ENCODE measurements at places on chromosomes 13 and 19.

- no peak for DNase-seq
Measured at GRCh38 chr13:107512551-107512950, 702.8 kb downstream of the LIG4 start.

DNA sequence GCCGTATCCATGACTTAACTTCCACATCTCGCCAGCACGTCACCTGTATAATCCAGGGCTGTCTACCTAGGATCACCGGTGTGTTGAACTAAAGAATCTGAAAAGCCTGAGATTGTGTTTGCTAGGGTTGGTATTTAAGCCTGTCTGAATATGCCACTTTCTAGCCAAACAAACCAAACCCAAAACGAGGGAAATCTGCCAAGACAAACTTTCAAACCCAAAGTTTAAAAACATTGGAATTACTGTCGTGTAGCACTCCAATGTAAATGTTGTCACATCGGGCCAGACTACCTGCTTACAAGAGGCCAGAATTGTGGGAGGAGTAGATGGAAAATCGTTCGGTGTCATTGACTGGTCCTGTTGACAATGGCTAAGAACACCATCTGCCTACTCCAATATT lies 747.8 kb downstream of the EFNB2 start:
- DNase-seq: no peak

DNA sequence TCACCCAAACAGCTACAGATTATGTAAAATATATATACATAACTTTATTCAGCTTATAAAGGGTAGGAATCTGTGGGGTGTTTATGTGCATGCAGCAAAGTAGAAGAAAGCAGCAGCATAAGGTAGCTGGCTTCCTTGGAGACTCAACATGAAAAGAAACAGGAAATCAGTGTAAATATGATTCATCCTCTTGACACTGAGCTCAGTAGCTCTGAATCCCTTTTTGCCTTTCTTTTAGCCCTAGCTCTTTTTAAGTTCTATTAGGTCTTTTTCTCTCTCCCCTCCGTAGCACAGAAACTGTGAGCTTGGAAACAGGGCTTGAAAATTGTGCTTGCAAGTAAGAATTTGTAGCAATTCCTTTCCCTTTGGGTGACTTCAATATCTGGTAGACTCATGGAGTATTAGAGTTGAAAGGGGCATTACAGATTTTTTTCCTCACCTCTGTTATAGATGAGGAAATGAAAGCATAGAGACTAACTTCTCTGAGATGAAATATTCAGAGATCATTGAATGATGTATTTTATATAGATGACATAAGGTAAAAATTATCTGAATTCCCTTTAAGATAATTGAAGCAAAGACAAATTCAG lies 314.4 kb downstream of the PCDH9 start:
- DNase-seq: no peak

- DNase-seq: no peak
Measured at GRCh38 chr19:55231391-55232285, 3.1 kb upstream of the TMEM86B start.
